Sigmoid colon (tissue), 7 donors: ENCODE measurements at places on chromosomes 7 and 10.
A peak's percentile ranks its signal among the peaks of the same experiment; 100 is the strongest.

GRCh38 chr10:132827423-132827789 is 41.5 kb upstream of the NKX6-2 start:
- DNase-seq: peak; percentile 46

DNA sequence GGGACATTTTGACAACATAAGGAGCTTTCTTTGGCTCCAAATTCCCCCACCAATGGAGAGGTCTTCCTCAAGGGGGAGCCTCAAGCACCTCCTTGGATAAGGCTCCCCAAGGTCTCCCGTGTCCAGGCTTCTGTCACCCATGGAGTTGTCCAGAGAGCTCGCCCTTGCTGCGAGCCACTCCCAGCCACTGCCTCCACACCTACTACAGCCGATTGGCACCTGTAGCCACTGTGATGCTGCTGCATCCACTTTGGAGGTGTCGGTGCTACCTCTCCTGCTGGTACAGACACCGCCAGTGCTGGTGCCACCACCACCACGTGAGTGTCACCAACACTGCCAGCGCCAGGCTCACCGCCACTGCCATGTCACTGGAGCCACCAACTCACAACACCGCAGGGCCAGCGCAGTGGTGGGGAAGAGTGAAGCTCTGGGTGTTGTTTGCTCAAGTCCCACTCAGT is 22.1 kb upstream of the ENO4 start:
- DNase-seq: no peak

DNA sequence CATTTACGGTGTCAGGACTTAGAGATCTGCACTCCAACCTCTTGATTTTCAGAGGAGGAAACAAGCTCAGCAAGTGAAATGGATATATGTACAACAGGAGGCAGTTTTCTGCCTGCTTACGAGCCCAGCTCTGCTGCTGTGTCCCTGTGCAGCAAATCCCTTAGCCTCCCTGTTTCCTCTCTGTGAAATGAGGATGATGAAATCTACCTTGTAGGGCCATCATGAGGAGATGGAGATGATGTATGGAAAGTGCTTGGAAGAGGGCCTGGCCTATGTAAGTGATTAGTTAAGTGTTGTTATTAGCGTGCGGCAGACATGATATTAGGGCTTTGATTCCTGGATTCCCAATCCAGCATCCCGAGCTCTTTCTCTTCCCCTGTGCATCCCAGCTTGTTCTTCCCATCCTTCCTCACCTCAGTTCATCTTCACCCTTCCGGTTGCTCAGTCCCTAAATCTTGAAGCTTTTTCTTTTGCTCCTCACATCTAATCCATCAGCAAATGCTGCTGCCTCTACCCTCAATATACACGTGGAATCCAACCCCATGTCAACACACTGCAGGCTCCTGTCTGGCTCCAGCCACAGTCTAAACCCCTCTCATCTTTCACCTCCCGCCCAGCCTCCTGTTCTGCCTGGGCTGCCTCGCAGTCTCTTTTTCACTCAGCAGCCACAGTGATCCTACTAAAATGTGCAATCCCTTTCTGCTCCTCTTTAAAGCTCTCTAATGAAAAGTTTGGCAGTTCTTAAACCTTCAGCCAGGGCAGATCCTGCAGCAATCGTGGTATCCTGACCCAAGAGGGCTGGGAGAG is 113.8 kb downstream of the MARCHF5 start:
- no peak for DNase-seq

DNA sequence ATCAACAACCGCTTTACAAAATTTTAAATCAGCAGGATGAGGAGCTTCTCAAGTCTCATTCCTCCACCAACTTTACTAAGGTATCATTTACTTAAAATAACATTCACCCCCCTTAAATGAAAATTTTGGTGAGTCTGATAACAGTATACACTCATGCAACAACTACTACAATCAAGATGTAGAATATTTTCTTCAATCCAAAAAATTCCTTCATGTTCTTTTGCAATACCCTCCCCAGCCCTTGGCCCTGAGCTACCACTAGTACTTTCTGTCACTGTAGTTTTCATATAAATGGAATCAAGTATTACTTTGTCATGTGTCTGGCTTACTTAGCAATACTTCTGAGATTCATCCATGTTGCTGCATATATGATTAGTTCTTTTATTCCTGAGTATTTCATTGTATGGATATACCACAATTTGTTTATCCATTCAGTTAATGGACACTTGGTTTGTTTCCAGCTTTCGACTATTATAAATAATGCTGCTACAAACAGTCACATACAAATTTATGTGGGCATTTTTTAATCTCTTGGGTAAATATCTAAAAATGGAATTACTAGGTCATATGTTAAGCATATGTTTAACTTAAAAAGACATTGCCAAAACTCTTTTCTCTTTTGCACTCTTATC is 43.0 kb downstream of the NT5C2 start:
- DNase-seq: no peak

- DNase-seq: no peak
Observed at GRCh38 chr7:158291998-158292397, 295.6 kb downstream of the PTPRN2 start.

DNA sequence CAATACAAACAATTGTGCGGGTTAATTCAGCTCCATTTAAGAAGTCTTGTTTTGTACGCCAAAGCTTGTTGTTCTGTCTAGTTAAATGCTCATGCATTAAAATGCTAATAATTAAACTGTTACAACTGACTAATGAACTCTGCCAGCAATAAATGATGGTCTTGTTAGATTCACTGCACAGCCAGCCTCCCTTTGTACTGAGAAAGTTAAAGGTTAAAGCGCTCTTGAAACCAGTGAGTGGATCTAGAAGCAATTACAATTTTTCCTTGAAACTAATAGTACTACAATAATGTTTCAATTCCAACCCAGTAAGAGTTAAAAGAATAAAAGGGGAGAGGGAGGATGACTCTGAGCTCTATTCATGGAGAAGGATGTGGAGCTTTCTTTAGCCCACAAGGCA is 233.0 kb downstream of the EMX2 start:
- DNase-seq: no peak

DNA sequence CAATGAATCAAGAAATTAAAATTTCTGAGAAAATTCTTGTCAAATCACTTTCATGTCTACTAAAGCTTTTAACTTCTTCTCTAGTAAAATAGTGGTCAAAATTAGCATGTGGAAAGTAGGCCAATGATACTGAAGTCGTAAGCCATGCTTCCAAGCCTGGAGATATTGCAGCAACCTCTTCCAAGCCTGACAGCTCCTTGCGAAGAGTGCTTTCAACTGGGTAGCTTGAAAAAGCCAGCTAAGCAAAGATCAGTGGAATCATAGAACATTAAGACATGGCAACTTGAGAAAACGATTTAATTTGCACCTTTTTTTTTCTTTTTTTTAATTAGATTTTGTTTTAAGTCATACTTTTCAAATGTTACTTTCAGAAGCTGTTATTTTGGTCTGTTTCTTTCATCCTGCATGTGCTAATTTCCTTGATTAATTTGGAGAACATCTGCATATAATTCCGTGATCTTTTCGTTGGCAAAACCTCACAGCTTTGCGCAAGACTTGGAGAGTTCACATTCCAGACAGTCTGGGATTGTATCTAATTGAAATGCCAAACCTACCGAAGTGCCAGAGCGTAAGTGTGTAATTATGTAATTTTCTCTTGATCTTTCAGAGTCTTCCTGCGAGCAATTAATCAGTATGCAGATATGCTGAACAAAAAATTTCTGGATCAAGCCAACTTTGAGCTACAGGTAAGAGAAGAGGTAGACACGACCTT is 142.2 kb upstream of the INSYN2A start:
- DNase-seq: no peak

DNA sequence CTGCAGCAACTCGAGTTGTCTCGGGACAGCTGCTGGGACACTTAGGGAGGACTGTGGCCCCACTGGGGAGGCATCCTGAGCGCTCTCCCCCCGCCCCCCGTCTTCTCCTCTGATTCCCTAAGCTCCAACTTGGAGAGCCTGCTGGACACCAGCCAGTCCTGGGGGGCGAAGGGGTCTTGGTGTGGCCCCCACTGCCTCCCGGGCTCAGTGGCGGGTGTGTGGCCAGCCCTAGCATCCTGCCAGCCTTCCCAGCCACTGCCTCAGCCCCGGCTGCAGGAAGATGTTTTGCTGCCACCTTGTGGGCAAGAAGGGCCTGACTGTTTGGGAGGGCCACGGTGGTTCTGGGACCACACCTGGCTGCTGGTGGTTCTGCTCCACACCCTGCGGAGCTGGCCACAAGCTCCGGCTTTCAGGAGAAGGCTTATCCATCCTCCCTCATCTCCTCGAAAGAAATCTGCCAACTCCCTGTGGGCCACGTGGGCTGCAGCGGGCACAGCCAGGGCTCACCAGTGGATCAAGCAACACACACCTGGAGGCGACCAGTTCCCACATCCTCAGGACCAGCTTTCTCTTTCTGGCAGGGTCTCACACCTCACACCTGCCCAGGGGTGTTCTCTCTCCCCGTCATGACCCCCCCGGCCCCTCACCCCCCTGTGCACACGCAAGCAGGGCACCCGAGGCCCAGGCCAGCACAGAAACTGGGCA is 24.8 kb downstream of the AGAP3 start:
- DNase-seq: peak; percentile 90

DNA sequence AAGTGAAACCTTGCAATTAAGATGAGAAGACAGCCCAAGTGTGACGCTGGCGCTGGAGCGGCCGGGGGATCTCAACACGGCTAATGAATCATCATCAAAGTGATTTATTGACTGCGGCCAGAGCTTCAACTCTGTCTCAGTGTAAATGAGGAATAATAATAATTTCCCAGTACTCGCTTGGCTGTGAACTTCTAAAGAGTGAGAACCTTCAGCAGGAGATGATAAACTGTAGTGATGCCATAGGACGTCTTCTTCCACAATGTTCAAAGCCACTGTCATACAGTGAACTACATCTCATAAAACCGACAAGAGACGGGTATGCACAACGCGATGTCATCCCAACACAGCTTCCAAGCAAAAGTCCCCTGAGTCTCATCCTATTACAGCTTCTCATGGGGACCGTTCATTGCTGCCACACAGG is 123.6 kb upstream of the NOBOX start:
- DNase-seq: no peak

DNA sequence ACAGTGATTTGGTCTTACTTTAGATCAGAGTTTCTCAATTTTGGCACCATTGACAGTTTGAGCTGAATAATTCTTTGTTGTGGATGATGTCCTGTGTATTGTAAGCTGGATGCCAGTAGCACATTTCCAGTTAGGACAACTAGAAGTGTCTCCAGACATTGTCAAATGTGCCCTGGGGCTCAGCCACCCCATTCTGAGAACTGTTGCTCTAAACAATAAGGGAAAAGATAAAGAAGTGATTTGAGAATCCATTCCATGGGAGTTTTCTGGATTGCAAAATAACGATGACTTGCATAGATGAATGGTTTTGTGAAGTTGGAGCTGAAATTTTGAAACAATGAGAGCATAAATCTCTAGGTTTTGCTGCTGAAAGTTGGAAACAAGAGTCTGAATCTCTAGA is 44.6 kb downstream of the NUP205 start:
- DNase-seq: no peak

- peak; percentile 80 for DNase-seq
Observed at GRCh38 chr10:3472287-3473051, 299.9 kb upstream of the PITRM1 start.

DNA sequence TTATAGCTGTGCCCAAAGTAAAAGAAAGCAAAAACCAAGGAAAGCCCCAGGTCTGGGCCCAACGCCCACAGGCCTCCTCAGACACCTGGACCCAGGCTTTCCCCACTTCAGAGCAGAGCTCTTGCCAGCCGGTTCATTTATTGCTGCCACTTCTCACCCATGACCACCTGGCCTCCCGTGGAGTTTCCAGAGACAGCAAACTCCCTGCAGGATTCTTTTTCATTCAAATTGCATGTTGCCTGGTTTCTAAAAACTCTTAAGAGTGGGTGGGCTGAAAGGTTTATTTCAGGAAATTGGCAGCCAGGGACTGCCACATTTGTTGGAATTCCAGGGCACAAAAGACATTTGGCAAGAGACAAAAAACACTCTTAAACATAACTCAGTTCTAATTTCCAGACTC is 4.7 kb downstream of the VOPP1 start:
- no peak for DNase-seq

- no peak for DNase-seq
Observed at GRCh38 chr7:7695111-7695817, 23.1 kb downstream of the RPA3 start.

DNA sequence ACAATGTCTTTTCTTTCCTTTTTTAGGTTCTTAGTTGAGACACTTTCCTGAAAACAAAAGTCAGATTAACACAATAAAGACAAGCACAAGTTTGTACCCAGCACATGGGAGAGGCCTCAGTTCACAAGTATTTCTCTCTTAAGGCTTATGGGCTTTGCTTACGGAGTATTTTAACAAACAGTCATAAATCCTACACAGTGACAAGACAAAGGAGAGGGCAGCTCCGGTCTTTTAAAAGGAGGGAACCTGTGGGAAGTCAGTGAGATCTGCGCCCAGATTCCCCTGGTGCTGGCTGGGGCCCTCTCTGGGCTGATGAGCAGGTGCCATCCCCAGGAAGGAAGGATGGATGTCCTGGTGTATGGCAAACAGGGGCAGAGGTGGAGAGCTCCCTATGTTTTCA is 398.6 kb downstream of the ACTR3B start:
- DNase-seq: no peak

GRCh38 chr10:1390200-1390599 is 334.0 kb downstream of the WDR37 start:
- DNase-seq: no peak

GRCh38 chr7:151675196-151675920 is 155.7 kb upstream of the RHEB start:
- DNase-seq: peak; percentile 47

GRCh38 chr7:130272381-130273080 is 5.9 kb downstream of the CPA2 start:
- DNase-seq: no peak

DNA sequence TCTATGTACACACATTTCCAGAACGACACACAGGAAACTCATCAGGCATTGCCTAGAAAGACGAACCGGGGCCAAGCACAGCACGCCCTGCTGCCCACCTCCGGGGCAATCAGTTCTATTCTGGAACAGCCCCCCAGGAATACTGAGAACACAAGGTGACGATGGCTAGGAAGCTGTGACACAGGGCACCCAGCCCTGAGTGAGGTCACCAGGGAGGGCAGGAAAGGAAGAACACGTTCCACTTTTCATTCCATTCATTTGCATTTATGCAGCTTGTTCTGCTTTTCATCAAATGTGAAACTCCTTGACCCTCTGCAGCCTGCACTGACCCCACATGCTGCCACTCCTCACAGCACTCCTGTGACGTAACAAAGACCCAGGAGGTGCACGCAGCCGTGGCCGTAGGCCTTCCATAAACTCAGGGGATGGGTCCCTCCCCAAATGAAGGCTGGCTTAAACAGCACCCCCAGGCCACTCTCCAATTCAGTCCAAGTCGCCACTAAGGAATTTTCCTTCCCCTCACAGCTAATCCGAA is 28.9 kb downstream of the MAD1L1 start:
- peak; percentile 67 for DNase-seq

- no peak for DNase-seq
Observed at GRCh38 chr10:71234970-71235685, 22.8 kb downstream of the UNC5B start.

- no peak for DNase-seq
Observed at GRCh38 chr7:81645435-81645834, 124.4 kb downstream of the HGF start.

DNA sequence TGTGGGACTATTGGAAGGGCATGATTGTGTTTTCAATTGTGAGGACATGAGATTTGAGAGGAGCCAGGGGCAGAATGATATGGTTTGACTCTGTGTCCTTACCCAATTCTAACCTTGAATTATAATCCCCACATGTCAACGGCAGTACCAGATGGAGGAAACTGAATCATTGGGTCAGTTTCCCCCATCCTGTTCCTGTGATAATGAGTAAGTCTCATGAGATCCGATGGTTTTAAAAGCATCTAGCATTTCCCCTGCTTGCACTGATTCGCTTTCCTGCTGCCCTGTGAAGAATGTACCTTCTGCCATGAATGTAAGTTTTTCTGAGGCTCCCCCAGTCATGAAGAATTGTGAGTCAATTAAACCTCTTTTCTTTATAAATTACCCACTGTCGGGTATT is 1367.1 kb downstream of the XPNPEP1 start:
- no peak for DNase-seq
